ENCODE measurements at places on chromosomes 5 and 9.

- DNase-seq = no peak
These were observed 276.4 kb downstream of the CDK5RAP2 start for GRCh38 chr9:120303519-120303918.

GRCh38 chr9:133301253-133302230, 26.5 kb upstream of the ABO start:
- no peak for DNase-seq

DNA sequence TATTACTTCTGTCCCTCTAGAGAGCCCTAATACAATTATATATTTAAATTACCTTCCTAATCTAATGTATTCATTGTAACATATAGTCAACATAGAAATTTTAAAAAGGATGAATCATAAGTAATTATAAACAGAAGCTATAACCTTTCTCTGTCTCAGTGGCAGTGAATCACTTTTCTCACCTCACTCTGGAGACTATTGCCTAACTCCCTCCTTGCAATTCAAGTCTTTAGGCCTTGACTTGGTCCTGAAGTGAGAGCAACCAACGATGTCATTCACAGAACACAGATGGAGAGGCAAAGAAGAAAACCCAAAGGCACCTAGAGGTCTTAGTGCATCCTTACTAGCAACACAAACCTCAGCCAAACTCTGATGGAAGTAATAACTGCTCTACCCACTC, 133.3 kb upstream of the DPYSL3 start:
- DNase-seq = no peak

GRCh38 chr5:92380069-92380770, 997.1 kb upstream of the ARRDC3 start:
- no peak for DNase-seq

GRCh38 chr5:180348336-180348735, 4.8 kb downstream of the GFPT2 start:
- DNase-seq = no peak

GRCh38 chr5:18975624-18976023, 1012.4 kb downstream of the CDH18 start:
- no peak for DNase-seq

- DNase-seq = peak; percentile 15
These were observed at the start of gene FRMPD1 for GRCh38 chr9:37650873-37651768. Gene FRMPD1 (plus strand): TSS chr9:37650954. CDS start chr9:37692642, 41,688 bp downstream.

- no peak for DNase-seq
These were observed 593.2 kb upstream of the CLINT1 start for GRCh38 chr5:158451993-158452672.

DNA sequence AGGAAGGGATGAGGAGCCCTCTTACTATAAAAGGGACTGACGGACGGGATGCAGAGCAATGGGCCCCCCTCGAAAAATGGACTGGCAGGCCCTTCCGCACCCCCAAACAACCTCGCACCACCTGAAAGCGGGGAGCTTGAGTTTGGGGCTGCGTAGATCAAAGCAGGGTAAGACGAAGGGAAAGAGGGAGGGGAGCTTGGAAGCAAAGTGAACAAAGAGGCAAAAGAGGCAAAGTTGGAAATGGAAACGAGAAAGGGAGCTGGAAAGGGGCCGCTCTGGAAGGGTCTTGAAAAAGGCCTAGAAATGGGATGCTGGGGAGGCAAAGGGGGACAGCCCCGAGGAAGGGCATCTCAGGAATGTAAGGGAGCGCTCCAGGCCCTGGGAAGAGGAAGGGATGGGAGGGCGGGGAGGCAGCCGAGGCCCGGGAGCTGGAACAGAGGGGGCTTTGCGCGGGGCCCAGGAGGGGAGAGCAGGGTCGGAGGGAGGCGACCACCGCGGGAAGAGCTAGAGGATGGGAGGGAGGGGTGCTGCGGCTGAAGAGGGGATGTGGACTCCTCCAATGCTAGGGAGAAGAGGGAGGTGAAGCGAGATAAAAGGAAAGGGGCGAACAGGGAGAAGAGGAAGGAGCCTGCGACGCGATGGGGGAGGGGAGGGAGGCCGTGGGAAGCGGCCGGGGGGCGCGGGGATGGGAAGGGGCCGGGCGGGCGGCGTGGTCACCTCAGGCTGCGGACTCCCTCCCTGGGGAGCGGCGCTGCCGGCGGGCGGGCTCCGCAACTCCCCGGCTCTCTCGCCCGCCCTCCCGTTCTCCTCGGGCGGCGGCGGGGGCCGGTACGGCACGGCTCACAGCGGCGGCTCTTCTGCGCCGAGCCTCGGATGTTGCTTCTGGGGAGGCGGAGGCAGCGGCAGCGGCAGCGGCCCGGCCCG, 577 bp downstream of the RNF145 start:
- no peak for DNase-seq

DNA sequence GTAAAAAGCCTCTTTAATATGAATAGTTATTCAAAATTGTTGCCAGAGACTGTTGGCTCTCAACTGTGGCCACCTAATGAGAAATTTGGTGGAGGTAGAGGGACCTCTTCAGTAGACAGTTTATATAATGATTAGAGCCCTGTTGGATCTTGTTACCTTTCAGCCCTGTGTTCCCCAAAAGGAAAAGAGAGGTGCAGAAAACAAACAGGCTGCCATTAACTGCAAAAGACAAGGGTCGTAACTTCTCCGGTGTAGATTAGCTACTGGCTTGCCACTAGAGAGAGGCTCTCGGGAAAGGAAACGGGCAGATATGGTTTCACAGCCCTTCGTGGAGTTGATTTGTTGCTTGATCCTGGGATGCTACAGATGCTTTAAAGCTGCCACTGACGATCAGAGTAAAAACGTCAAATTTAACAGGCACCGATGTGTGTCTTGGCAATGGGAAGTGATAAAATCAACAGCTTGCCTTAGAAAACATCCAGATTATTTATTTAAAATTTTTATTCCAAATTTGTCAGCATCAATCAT, 7.8 kb downstream of the FST start:
- no peak for DNase-seq

- DNase-seq = no peak
These were observed 45.5 kb downstream of the IARS1 start for GRCh38 chr9:92247981-92248380.

GRCh38 chr9:7656636-7657035, 142.9 kb downstream of the DMAC1 start:
- no peak for DNase-seq

GRCh38 chr9:132114102-132114707, 34.5 kb upstream of the MED27 start:
- no peak for DNase-seq

DNA sequence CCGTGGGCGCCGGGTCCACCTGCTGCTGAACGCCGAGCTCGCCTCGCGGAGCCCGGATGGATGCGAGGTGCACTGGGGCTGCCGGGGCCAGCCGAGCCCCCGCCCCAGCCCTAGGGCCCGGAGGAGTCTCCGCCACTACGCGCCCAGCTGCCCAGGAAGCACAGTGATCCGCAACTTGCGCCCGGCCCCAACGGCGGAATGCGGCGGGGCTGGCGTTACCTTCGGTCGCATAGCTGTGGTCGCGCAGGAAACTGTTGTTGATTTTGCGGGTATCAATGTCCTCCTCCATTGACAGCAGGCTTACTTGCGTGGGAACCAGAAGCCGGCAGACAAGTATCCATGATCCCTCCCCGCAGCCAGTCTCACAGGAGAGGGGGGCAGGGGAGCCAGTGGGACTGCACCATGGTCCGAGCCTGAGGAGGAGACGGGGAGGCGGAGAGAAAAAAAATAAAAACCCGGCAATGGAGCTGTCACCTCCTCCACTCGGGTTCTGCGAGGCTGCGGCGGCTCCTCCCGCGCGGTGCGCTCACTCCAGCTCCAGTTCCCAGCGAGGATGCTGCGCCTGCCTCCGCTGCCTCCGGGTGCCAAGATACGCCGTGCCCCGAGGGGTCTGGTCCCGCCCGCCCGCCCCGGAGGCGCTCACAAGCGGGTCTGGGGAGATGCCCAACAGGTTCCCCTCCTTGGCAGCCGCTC, 628 bp downstream of the PPP2R2B start:
- DNase-seq = no peak

- DNase-seq = no peak
These were observed 47.4 kb downstream of the VAV2 start for GRCh38 chr9:133944746-133945135.

GRCh38 chr5:34409373-34409772, 246.8 kb upstream of the RAI14 start:
- DNase-seq = no peak

- DNase-seq = no peak
These were observed at the start of gene FAM163B for GRCh38 chr9:133609311-133610098. Gene FAM163B (minus strand): TSS chr9:133609389. CDS start chr9:133580223, 29,166 bp downstream.

- DNase-seq = no peak
These were observed 68.6 kb upstream of the CKMT2 start for GRCh38 chr5:81164476-81164875.

GRCh38 chr5:51968756-51969155, 585.5 kb downstream of the ISL1 start:
- DNase-seq = no peak

DNA sequence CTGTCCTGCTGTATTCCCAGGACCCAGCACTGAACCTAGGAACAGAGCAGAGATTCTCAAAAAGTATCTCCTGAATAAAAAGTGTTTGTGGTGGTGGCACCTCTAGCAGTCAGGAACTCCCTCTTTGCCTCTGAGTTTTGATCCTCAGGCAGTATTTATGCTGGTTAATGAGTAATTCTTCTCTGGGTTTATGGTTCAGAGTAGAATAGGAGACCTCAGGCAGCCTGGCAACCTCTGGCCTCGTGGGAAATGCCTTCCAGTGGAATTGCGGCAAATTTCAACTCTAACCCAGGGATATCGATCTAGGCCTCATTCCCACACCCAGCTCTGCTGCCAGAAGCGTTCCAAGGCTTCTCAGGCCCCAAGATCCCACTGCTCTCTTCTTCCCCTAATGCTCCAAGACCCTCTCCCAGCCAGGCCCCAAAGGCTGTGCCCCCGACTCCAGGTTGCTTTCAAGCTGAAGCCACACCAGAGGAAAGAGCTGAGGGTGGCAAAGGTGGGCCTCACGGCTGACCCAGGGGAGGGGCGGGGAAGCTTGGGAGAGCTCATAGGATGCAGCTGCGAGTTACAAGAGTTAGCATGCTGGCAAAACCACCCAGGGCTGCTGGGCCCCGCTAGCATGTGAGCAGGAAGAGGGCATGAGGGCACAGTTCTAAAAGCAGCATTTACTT, 10.9 kb upstream of the HDHD3 start:
- DNase-seq = no peak

GRCh38 chr9:7266911-7267595, 509.3 kb downstream of the KDM4C start:
- DNase-seq = no peak

DNA sequence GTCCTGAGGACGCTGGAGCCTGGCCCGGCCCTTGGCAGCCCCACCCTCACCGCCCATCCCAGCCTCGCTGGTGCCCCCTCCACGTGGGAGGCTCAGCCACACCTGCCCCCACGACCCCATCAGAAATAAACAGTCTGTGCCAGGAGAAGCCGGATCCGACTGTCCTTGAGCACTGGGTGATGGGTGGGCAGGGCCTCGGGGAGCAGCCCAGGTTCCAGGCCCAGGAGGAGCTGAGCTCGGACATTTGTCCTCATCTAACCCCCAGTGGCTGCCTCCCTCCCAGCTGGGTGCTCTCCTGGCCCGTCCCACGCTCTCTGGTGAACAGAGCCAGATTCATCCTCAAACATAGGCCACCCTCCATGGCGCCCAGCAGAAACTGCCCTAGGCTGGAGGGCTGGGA, 4.6 kb upstream of the PTGDS start:
- DNase-seq = no peak

DNA sequence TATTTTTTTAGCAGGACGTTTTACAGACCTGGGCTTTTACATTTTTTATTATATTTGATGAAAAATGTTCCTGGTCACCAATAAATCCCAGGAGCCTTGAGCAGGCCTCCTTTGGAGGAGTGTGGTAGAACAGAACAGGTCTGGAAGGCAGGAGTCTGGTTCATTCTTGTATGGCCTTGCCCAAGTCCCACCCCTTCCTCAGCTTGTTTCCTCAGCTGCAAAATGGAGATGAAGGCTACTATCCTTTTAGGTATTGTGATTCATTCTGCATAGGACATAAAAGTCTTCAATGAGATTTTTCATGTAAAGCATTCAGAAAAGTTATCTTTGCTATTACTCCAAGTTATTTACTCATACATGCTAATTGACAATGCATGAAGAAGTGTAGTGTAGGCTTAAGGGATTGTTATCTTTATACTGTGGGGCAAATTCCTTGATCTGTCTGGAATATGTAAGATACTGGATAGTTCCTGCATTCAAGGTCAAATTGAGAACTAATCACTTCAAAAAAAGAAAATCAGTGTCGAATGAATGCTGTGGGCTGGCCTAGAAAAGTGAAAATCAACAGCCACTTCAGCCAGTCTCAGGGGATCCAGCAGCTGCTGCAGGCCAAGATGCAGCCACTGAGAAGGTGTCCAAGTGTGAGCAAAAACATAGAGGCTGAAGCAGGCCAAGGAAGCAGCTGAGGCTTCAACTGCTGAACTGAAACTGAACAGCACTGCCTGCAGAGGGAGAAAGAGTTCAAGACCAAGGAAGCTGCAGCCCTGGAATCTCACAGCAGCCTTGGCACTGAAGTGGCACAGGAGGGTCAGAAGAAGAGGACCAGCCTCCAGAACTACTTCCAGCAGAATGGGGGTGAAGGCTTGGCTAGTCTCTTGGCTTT, 15.5 kb upstream of the SLC36A3 start:
- peak; percentile 32 for DNase-seq

DNA sequence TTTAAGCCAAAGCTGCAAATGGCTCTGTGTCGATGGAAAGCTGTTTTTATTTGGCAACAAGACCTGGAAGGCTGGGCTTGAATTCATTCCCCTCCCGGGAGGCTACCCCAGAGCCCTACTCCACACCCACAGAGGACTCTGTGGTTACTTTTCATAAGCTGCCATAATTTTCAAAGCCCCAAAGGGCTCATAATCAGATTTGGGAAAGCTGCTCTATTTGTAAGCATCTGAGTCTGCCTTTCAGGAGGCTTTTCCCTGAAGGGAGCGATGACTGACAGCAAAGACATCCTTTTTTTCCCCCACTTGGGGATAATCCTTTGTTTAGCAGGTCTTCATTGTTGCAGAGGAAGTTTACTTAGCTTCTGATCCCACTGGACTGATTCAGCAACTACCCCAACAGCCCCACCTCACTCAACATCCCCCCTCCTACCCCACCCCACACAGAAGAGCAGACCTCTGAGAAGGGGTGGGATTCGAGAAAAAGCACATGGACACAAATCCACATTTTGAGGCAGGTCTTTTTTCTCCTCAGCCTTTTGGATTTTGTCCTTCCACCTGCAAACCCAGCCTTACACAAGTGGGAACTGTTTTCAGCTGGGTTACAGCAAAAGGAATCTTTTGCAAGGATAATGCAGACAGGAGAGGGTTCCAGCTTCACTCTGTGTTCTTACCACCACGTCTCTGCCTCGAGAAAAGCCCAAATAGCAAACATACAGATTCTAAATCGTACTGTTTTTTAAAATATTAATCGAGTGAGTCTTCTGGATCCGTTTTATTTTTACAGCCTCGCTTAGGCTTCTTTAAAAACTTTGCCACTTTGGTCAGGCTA, 244.4 kb upstream of the TUT7 start:
- no peak for DNase-seq

GRCh38 chr9:108235609-108236008, 620.2 kb downstream of the ACTL7B start:
- DNase-seq = no peak

- DNase-seq = no peak
These were observed 406.1 kb downstream of the NR2F1-AS1 start for GRCh38 chr5:93174930-93175329.
